HuH-7.5 (cell line): ENCODE measurements at places on chromosomes 6 and 20.

DNA sequence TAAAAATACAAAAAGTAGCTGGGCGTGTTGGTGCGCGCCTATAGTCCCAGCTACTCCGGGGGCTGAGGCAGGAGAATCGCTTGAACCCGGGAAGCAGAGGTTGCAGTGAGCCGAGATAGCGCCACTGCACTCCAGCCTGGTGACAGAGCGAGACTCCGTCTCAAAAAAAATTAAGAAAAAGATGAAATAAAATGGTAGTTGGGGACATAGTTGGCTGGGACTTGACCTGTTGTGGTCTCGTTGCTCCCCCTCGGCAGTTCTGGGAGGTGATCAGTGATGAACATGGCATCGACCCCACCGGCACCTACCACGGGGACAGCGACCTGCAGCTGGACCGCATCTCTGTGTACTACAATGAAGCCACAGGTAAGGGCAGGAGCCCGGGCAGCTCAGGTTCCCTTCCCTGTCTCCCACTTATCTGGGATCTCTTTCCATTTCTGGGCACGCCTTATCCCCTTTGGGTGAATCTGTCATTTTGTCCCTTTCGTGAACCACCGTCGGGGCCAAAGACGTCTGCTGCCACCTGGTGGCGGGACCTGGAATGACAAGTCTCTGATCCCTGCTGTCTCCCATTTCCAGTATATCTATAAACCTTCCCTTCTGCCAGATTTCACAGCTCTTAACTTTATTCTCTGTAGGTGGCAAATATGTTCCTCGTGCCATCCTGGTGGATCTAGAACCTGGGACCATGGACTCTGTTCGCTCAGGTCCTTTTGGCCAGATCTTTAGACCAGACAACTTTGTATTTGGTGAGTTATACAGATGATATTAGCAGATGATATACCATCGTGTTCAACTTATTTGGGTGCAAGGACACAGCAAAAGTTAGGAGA, 2.3 kb downstream of the TUBB start:
- DNase-seq = peak; percentile 33

DNA sequence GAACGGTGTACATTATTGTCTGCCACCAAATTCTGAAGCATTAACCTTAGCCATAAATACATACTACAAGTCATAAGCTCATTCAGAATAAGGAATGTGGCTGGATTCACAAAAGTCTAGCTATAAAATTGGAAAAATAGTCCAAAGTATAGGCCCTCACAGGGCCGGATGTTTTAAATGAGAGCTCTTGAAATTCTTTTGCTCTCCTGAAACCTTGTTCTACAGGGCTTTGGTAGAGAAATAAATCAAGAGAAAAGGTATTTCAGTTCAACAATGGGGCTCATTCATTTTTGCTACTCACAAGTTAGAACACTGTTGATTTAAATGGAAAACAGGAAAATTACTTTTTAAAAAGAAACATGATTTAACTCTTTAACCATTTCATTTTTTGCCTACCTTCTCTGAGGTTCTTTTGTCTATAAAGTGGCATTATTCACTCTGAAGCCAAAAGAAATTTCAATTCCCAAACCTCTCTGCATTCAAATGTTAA, 58.0 kb downstream of the PREP start:
- no peak for DNase-seq

DNA sequence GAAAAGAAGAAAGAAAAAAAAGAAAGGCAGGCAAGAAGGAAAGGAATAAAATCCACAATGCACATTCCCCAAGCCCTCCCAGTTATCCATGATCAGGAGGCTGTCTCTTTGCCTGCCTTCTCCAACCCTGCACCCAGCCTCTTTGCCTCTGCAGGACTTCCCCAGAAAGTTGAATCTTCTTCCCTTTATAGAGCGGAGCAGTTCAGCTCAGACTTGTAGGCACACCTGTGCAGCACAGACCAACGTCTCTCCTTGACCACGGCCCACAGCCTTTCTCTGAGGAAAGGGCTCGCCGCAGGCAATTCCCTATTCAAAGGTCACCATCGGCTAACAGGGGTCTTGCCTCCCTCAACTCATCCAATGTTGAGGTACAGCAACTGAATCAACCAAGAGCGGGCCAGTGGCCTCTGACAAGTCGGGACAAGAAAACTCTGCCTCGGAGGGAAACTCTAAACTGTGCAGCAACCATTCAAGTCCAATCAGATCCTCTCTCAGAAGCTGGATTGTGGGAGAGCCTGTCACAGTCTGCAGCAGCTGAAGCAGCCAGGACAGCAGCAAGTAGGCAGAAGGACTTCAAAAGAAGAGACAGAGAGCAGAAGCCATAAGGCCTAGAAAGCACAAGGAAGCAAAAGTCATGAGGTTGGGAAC, 529.2 kb upstream of the JARID2 start:
- DNase-seq = no peak

GRCh38 chr6:17045581-17046322, 56.1 kb upstream of the STMND1 start:
- DNase-seq = no peak

GRCh38 chr20:4719190-4719589, 2.5 kb upstream of the PRND start:
- DNase-seq = no peak

DNA sequence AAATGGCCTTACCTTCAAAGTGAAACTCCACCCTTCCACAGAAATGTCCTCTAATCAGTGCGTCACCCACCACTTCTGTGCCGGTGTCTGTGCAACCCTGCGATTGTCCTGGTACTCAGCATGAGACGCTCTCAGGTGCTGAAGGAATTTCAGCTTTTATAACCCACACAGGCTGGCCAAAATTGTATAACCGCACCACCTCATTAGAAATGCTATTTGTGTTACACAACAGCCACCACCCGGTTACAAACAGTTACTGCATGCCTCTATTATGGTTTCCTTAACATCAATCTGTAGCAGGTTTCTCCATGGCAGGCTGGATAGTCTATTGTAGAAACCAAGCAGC, 51.5 kb downstream of the SLC23A2 start:
- no peak for DNase-seq

GRCh38 chr6:167056370-167056769, 57.2 kb downstream of the CEP43 start:
- no peak for DNase-seq

DNA sequence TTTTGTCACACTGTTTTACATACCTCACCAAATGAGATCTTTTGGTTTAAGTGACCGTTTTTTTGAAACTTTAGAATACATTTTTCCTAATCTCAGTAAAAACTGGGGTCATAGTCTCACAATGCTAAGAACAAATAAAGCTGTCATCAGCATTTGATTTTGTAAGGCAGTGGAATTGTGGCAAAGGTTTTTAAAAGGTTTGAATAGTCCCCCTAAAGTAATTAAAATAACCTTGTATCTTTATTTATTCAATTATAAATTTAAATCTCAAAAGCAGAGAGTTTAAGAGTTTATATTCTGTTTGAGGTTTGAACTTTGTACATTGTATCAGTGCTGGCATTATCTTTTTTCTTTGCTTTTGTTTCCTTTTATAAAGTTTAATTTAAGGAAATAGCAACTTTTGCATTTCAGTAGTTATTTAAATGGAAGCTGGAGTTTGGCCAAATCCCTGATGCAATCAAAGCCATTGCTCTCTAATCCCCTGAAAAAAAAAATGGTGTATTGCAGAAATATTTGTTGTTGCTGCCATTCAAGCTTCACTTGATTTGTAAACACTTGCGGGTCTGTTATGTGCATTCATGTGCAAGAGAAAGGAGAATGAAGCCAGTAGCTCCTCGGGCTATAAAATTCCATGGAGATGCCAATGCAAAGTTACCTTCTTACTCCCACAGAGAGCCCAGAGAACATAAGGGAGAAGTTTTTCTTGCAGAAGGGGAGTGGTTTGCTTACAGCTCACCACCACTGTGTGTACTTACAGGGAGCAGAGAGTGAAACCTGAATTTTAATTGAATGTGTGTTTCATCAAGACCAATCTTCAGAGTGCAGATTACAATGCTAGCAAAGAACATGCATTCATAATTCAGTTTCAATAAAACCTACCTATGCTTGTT, 391.8 kb downstream of the ARHGAP18 start:
- no peak for DNase-seq

DNA sequence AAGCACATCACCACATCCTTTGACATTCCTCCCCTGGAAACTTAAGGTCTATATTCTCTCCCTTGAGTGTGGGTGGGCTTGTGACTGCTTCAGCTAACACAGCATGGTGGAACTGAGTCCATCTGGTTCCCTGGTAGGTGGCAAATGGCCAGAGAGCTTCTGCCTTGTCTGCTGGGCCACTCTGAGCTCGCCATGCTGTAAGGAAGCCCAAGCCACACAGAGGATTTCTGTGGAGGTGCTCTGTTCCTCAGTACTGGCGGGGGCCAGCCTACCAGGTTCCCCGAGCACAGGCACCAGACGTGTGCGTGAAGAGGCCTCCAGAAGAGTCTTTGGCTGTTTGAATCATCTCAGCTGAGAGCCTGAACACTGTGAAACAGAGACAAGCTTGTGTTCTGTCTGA, 41.6 kb upstream of the PMEPA1 start:
- DNase-seq = no peak

DNA sequence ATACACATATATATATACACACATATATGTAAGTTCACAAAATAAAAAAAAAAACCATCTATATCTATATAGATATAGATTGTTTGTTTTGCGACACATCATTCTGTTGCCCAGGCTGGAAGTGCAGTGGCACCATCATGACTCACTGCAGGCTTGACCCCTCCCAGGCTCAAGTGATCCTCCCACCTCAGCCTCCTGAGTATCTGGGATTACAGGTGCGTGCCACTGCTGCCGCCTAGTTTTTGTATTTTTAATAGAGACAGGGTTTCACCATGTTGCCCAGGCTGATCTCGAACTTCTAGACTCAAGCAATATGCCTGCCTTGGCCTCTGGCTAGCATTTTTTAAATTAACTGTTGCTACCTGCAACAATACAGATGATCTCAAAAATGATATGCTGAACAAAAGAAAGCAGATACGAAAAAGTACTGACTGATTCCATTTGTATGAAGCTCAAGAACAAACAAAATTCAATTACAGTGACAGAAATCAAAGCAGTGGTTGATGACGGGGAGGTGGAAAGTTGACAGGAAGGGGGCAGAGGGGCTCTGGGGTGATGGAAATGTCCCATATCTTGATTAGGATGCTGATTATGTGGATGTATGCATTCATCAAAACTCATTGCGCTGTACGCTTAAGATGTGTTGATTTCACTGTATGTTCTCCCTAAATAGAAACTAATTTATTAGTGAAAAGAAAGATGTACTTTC, 49.6 kb downstream of the ATXN1 start:
- DNase-seq = no peak
